ENCODE measurements at places on chromosomes 6 and 20.

DNA sequence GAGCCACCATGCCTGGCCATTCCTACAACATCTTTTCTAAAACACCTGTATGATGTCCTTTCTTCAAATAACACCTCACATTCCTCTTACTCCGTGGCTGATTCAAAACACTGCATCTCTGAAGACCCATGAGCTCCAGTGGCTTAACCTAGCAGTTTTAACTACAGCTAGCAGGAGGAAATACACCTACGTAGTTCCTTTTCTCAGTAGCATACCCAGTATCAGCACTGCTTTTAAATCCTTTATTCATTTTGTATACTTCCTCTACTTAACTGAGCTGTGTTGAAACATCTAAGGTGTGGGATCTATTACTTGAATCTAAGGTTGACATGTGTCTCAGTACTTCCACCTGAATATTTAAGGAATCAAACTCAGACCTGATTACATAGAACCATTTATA is 113.6 kb upstream of the CCDC28A start:
- DNase-seq: no peak

DNA sequence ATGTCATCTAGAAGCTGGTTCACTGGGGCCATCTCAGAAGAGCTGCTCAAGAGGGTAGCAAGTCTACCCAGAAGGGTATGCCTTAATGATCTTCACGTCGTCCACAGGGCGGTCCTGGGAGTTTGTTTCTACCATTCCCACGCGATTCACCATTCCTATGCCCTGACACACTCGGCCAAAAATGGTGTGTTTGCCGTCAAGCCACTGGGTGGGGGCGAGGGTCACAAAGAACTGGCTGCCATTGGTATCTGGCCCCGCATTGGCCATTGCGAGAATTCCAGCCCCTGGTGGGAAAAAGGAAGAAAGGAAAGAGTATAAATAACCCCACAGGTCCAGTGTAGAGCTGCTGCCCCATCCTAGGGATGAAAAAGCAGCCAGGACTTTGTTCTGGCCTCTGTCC is 16.5 kb upstream of the CPNE5 start:
- no peak for DNase-seq

- DNase-seq: peak; percentile 57
Measured at GRCh38 chr6:1424306-1424927, 35.0 kb downstream of the FOXF2 start.

DNA sequence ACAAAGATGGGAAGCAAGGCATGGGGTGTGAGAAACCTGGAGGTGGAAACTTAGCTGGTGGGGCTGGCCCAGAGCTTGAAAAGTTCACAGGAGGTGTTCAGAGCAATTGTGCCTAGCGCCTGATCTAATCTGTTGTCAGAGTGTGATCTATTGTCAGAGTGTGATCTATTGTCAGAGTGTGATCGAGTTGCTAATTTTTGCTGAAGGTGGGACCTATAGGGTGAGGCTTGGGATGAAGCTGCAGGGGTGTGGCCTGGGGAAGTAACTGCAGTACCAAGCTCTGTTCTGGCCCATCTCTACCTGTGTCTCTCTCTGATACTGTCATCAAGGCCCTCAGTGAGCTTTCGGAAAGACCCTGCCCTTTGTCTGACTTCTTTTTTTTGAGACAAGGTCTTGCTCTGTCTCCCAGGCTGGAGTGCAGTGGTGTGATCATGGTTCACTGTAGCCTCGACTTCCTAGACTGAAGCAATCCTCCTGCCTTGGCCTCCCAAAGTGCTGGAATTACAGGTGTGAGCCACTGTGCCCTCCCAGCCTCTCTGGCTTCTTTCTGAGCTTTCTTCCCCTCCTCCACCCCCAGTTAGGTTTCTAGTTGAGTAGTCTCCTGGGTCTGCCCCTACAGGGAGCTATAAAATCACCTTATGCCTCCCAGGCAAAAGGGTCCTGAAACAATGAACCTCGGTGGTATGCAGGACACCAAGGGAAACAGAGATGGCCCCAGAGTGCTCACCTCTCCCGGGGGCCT is 150.8 kb upstream of the RNF24 start:
- DNase-seq: no peak

Data from fibroblast of villous mesenchyme (primary cell).